ENCODE measurements at places on chromosomes 13 and 19.
A peak's percentile ranks its signal among the peaks of the same experiment; 100 is the strongest.

DNA sequence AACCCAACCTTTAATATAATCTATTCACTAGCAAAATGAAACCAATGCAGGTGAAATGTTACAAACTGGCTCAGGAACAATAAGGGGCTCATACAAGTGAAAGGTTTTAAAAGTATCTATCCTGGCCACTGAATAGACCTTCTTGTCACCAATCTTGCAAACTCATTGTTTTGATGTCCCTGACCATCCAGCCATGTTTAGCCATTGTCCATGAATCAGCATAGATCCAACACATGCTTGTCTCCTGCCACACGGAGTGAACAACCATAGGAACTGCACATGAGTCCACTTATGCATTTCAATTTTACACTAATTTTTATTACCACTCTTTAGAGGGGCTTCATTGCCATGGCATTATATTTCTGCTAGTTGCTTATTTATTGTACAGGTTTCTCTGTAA lies 331.4 kb downstream of the GPC5 start:
- DNase-seq, result no peak

DNA sequence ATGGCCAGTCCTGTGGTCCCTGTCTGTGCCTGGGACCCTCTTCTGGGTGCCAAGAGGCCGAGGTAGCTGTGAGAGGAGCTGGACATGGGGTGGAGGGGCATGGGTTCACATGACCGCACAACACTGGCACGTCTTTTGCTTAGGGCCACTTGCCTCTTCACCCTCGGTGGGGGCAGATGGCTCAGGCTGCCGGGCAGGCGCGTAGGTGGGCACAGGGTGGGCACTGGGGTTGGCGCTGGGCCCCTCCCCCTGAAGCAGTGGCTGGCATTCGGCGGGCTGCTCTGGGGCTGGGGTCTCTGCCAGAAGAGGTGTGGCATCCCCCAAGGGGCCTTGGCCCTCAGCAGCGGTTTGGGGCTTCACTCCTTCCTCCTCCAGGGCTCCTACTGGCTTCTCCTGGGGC lies 8.4 kb downstream of the PALM3 start:
- DNase-seq, result no peak

DNA sequence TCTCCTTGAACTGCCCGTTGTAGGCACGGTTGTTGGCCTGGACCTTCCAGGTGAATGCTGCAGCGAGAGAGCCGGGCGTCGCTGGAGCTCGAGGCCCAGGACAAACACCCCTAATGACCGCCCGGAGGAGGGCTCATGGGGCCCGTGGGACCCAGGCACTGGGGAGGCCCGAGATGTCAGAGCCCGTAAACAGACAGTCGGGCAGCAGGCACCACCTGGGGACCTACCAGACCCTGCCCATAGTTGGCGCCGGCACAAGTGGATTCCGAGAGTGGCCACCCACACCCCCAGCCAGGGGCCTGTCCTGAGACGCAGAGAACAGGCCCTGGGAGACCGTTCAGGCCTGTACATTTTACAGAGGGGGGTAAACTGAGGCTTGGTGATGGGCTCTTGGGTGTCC lies 2.4 kb downstream of the ATP8B3 start:
- no peak for DNase-seq

GRCh38 chr13:110237875-110238817 lies 68.8 kb downstream of the COL4A1 start:
- no peak for DNase-seq

GRCh38 chr13:101140087-101140770 lies 276.1 kb downstream of the NALCN start:
- no peak for DNase-seq

GRCh38 chr19:2443785-2444182 lies 13.0 kb downstream of the LMNB2 start:
- DNase-seq, result no peak

DNA sequence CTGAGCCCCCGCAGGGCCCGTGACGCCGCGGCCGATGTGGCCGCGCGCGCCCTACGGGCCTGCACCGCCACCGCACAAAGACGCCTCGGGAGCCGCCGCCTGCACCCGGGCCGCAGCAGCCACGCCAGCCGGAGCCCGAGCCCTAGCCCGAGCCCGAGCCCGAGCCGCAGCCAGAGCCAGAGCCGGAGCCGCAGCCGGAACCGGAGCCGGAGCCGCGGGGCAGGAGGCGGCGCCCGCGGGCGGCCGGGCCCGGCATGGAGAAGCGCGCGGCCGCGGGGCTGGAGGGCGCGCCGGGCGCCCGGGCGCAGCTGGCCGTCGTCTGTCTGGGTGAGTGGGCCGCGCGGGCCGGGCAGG lies 379 bp downstream of the LRP3 start:
- no peak for DNase-seq

DNA sequence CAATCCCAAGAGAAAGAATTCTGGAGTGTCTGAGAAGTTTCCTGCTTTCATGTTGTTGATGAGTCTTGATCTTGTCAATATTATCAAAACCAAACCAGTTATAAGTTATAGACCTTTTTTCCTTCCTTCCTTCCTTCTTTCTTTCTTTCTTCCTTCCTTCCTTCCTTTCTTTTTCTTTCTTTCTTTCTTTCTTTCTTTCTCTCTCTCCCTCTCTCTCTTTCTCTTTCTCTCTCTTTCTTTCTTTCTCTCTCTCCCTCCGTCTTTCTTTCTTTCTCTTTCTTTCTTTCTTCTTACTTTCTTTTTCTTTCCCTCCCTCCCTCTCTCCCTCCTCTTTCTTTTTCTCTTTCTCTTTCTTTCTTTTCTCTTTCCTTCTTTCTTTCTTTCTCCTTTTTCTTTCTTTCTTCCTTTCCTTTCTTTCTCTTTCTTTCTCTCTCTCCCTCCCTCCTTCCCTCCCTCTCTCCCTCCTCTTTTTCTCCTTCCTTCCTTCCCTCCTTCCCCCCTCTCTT lies at the start of gene OR7G3:
Gene OR7G3 (minus strand): TSS at position 51 of the 506 bp plus-strand sequence. CDS start 0 bp downstream, at position 51.
- no peak for DNase-seq

DNA sequence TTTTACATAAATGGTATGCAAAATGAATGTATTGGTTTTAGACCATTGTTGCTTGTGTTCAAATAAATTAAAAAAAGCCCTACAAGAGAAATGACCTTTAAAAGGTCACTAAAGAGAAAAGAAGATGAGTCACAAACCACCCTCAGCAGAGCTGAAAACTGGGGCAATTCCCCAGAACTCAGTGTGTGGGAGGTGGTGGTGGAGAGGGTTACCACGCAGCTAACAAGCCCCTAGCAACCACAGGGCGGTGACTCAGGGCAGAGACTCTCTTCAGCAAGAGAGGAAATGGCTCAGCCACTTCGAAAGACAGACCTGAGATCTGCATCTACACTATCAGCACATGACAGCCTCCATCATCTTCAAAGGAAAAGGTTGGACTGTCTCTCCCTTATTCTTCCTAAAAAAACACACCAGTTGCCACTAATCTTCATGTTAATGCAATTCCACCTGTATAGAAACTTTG lies 29.4 kb upstream of the NDFIP2 start:
- DNase-seq, result no peak

DNA sequence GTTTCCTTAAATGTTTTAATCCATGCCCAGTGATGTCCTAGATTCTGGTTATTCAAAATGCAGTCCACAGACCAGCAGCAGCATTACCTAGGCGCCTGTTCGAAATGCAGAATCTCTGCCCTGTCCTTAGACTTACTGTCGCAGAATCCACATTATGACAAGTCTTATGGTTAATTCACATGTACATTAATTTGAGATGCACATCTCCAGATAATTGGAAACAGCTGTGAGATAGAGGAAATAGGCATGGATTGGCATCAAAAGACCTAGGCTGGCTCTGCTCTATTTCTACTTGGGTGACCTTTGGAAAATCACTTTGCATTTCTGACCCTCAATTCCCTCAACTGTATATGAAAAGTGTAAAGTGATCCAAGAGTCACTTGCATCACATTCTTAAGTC lies 700.7 kb downstream of the DIAPH3 start:
- DNase-seq, result no peak

- DNase-seq, result no peak
These were observed 6.8 kb downstream of the NAPA start for GRCh38 chr19:47507924-47508553.

DNA sequence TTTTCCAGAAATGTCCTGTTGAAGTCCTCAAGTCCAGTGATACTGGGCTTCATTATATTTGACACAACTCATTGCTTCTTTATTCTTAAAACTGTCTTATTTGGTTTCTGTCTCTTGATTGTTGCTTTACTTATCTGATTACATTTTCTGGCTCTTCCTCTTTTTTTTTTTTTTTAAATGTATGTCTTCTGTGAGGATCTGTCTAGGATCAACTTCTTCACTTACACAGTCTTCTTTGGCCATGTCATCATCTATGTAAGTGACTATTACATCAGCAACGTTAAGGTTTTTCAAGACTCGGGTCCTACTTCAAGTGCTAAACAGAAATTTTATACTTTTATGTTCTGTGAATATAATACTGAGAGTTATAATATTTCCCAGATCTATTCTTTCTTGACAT lies 162.1 kb downstream of the PDS5B start:
- DNase-seq, result no peak

DNA sequence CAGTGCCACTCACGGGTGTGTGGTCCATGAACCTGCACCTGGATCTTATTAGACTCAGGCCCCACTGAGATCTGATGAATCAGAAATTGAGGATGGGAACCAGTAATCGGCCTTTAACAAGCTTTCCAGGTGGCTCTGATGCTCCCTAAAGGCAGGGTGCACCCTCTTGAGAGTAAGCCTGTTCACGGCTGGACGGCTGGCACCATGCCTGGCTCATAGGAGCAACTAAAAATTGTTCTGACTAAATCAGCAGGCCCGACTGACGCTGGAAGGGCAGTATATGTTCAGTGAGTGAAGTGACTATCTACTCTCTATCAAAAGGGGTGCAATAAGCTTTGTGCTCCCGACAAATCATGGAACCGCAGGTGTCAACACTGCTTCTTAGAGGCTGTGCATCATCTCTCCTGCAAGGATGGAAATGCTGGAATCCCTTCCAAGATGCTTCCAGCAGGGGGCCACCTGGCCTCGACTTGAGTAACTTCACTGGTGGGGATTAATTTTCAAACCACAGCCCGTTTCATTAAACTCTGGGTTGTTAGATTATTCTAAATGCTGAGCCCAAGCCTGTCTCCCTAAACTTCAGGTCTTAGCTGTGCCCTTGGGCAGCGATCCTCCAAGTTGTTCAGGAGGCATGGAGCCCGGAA lies 28.4 kb downstream of the TMTC4 start:
- peak; percentile 76 for DNase-seq

DNA sequence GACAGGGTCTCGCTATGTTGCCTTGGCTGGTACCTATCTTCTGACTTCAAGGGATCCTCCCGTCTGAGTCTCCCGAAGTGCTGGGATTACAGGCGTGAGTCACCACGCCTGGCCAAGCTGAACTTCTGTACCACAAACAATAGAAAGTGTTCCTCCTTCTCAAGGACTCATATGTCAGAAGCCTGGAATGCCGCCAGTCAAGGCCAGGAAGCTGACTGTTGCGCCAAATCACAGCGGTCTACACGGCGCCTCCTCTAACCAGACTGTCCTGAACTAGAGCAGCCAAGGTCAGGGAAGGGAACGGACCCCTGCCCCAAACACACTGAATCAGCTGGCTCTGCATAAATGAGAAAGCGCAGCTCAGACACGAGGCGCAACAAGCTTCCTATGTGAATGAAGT lies 14.6 kb downstream of the RAB20 start:
- no peak for DNase-seq

- DNase-seq, result no peak
These were observed 145.2 kb upstream of the KLHL1 start for GRCh38 chr13:70253411-70253810.

GRCh38 chr19:10501971-10502523 lies 1.1 kb downstream of the KEAP1 start:
- peak; percentile 88 for DNase-seq

DNA sequence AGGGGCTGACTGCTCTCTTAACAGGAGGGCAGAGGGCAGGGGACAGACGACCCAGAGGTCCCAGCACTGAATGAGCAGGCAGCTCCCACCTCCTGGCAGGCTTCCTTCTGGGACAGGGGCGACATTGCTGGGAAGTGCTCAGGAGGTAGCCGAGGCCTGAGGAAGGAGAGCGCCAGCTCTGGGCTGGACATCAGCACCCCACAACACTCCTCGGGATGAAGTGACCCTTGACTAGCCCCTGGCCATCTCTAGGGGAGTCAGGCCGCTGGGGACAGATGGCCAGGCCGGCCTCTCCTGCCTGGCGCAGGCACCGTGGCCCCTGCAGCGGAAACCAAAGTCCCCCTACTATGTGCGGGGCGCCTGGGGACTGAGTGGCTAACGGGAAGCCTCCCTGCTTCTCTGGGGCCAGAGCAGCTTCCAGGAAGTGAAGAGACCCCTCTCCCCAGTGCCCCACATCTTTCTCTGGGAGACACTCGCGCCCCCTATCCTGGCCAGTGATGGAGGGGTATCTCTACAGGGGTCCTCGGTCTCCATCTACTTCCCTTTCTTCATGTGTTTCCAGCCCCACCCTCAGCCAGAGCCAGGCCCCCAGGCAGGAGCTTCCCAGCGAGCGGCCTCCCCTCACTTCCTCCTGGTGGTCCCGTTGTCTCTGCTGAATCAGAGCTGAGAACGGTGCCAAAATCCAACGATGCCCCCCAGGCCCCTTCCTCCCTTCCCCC lies 10.1 kb downstream of the PRR36 start:
- DNase-seq, result no peak

DNA sequence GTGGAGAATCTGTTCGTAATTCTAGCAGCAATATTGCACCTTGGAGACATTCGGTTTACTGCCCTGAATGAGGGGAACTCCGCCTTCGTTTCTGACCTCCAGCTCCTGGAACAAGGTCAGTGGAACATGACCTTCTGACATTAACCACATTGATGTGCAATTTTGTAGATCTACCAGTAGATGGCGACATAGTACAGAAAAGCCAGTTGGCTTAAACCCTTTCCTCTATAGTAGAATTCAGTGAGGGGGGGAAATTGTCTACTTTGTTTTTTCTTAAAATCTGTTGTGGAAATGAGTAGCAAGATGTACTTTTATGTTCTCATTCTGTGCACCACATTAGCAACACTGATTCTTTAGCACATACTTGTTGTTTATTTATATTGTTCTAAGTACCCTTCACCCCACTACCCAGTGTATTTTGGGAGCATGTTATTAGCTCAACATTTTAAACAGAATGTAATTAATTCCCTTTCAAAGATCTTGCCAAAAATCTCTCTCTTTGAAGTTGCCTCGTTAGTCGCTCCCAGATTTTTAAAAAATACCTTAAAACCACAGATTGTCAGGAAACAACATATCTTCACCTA lies 332.2 kb downstream of the MYO16 start:
- peak; percentile 36 for DNase-seq

DNA sequence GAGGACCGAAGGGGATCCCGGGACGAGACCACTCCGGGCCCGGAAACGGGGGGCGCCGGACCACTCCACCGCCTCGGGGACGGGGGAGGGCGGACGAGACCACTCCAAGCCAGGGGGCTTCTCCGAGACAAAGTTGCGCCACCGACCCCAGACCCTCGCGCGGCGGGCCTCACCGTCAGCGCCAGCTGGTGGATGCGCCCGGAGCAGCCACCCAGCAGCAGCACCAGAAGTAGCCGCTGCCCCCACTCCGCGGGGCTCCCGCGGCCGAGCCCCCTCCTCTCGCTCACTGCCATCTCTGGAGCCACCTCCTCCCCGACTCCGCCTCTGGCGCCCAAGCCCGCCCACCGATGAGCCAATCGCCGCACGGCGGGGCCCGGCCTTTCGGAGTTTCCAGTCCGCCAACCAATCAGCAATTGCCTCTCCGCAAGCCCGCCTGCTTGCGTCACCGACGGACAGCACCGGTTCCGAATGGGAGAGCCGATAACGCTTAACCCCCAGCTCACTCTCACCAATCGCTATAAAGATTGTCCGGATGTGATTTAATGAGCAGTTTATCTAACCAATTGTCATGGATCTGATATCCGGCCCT lies at the start of gene GPR108:
Gene GPR108 (minus strand): TSS at position 297 of the 589 bp plus-strand sequence. CDS start 4 bp downstream, at position 293.
- DNase-seq, result peak; percentile 99
